ENCODE measurements at places on chromosomes 6 and 20. TPM values are rescaled to one million over a fixed set of nuclear protein-coding genes. Genes with fewer than 3 reads are reported as not detected.

Gene TP53TG5
- total RNA-seq = 12.3 TPM

Gene ADGB
- total RNA-seq = 23.8 TPM

Gene SRMS
- 0.19 TPM for total RNA-seq

Gene UNC93A
- 0.39 TPM for total RNA-seq

Gene NKX2-2
- not detected for total RNA-seq

Gene ALDH5A1
- total RNA-seq = 16.3 TPM

Gene NKAIN2
- total RNA-seq = 0.71 TPM

DNA sequence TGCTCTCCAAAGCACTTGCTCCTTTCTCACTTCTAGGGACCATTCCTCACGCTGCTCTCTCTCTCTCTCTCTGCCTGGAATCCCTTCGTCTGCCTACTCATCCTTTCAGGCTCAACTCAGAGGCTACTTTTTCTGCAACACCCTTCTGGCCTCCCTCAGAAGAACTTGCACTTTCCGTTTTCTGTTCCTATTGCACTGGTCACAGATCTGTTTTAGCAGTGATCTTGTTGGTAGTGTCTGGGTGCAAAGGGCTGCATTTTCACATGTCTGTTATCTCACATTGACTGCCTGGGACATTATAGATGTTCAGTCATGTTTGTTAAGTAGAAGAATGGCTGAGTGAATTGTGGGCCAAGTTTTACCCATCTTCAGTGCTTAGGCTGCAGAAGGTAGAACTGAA lies 63.5 kb downstream of the RIN2 start:
- no peaks in the 10 kb centered on the region for H3K4me1 ChIP-seq
- no peaks in the 10 kb centered on the region for H3K36me3 ChIP-seq
- no peaks in the 10 kb centered on the region for H3K27me3 ChIP-seq
- H3K27ac ChIP-seq = no peak overlapping the region
- H3K4me3 ChIP-seq = no peak overlapping the region

- no peak for DNase-seq
- no peak overlapping the region for H3K27ac ChIP-seq
- H3K4me1 ChIP-seq = no peaks in the 10 kb centered on the region
- H3K4me3 ChIP-seq = no peak overlapping the region
These were observed 104.4 kb upstream of the TAB2 start for GRCh38 chr6:149212892-149213801.

GRCh38 chr6:158697811-158698210 lies 48.0 kb downstream of the SYTL3 start:
- H3K27me3 ChIP-seq = no peaks in the 10 kb centered on the region
- no peak overlapping the region for H3K4me3 ChIP-seq
- no peaks in the 10 kb centered on the region for H3K36me3 ChIP-seq
- DNase-seq = no peak
- no peaks in the 10 kb centered on the region for H3K4me1 ChIP-seq
- H3K27ac ChIP-seq = no peak overlapping the region

- no peaks in the 10 kb centered on the region for H3K27me3 ChIP-seq
- H3K27ac ChIP-seq = no peak overlapping the region
- H3K36me3 ChIP-seq = no peaks in the 10 kb centered on the region
- H3K4me3 ChIP-seq = no peak overlapping the region
These were observed 153.7 kb downstream of the MOXD1 start for GRCh38 chr6:132247381-132248159.

DNA sequence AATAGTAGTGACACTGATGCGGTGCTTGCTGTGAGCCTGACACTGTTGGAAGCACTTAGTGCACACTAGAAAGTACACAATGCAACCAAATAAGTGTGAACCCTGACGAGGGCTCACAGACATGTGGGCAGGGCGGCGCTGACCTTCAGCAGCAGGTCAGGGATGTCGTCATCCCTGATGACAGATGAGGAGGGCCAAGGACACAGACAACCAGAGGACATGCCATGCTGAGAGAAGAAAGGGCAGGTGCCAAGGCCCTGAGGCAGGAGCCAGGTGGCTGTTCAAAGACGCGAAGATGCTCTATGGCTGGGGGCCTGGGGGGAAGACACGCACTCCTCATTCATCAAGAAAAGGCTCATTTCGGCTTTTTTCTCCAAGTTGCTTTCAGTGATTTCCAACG lies 176.4 kb upstream of the CST7 start:
- no peaks in the 10 kb centered on the region for H3K27me3 ChIP-seq
- no peak for DNase-seq
- no peak overlapping the region for H3K4me3 ChIP-seq
- H3K36me3 ChIP-seq = no peaks in the 10 kb centered on the region

DNA sequence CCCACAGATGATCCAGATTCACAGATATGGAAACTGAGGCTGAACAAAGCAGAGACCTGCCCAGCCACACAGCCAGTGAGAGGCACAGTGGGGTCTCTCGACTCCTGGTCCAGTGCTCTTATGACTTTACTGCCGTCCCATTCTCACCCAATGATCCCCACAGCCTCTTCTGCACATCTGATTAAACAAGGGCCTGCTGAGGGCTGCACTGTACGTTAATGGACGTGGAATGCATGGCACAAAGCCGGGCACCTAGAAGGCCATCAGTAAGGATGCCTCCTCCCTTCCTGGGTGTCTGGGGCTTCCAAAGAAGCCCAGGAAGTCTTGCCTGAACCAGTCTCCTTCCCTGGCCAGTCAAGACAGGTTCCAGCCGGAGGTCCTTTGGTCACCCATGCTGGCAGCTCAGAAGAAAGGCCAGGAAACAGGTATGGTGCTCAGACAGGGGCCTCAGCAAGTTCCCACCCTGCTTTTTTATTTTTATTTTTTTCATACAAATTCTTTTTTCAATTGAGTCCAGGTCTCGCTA lies 3.8 kb downstream of the TFEB start:
- H3K4me3 ChIP-seq = no peak overlapping the region
- no peaks in the 10 kb centered on the region for H3K27me3 ChIP-seq
- no peaks in the 10 kb centered on the region for H3K36me3 ChIP-seq
- H3K4me1 ChIP-seq = peaks cover 12% of the 10 kb centered on the region

DNA sequence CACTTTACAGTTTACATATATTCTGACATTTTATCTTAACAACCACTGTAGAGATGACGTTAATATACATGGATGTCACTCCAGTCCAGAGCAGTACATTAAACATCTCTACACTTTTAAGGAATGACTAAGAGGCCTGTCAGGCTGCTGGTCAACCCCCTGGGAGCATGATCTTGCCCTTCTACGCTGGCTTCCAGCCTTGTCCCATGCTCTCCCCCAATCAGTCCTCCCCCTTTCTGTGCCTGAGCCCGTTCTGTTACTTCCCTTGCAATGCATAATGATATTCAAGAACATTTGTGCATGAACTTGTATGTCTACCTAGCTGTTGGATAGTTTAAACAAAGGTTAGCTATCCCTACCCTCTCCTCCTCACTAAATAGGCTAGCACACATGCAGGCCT lies 40.5 kb upstream of the PLCB4 start:
- H3K4me3 ChIP-seq = no peak overlapping the region
- no peak overlapping the region for H3K27ac ChIP-seq
- H3K36me3 ChIP-seq = no peaks in the 10 kb centered on the region
- H3K27me3 ChIP-seq = no peaks in the 10 kb centered on the region
- DNase-seq = no peak

DNA sequence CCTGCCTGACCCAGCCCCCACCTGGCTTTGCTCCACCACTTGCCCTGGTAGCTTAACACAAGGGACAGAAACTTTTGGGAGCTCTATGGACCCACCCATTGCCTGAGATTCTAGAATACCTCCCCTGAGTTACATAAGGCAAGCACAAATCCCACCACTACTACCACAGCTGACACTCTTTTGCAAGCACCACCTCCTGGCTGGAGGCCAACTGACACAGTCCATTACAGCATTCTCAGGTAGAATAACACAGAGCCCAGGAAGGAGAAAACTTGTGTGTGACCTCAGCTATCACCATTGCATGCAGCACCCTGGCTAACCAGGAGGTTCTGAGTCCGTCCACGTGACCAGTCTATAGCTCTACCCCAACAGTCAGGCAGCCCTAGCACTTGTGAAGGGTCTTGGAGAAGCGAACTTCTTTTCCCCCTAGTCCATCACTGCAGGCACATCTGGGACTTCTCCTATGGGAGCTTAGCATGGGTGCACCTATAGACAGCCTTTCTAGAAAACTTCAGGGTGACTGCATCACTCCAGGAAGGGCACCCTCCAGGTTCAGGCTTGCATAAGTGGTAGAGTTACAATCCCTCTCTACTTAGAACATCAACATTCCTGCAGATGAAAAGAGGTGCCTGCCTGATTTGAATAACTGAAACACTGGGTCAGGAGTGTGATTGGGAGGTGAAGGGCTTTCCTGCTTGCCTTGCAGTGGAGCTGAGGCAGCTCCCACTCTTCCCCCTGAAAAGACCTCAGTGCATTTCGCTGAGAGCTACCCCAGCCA lies 30.1 kb downstream of the CITED2 start:
- no peak overlapping the region for H3K4me3 ChIP-seq
- DNase-seq = no peak
- no peaks in the 10 kb centered on the region for H3K4me1 ChIP-seq
- no peaks in the 10 kb centered on the region for H3K36me3 ChIP-seq
- H3K27me3 ChIP-seq = no peaks in the 10 kb centered on the region

All from testis (tissue), 5 donors.